NCI-H1105 (cell line): ENCODE measurements at places on chromosomes 12 and 14.

DNA sequence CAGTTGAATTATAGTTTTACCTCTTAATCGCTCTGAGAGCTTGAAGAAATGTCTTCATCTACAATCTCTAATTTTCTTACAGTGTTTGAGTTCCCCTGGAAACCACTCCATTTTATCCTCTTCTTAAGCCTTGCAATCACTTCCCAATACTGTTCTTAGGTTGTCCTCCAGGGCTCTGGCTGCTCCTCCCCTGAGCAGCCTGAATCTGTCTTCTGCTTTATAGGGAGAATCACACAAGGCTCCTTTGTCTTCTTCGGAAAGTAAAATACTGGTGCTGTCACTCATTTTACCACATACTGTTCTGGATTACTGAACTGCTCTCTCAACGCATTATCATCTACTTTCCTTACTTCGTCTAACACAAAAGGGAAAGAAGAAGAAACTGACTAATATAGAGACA, 133.7 kb downstream of the MDGA2 start:
- DNase-seq: no peak

- DNase-seq: no peak
Measured at GRCh38 chr14:50822501-50823042, 8.4 kb downstream of the NIN start.

- DNase-seq: no peak
Measured at GRCh38 chr14:33098016-33098415, 159.3 kb downstream of the NPAS3 start.

DNA sequence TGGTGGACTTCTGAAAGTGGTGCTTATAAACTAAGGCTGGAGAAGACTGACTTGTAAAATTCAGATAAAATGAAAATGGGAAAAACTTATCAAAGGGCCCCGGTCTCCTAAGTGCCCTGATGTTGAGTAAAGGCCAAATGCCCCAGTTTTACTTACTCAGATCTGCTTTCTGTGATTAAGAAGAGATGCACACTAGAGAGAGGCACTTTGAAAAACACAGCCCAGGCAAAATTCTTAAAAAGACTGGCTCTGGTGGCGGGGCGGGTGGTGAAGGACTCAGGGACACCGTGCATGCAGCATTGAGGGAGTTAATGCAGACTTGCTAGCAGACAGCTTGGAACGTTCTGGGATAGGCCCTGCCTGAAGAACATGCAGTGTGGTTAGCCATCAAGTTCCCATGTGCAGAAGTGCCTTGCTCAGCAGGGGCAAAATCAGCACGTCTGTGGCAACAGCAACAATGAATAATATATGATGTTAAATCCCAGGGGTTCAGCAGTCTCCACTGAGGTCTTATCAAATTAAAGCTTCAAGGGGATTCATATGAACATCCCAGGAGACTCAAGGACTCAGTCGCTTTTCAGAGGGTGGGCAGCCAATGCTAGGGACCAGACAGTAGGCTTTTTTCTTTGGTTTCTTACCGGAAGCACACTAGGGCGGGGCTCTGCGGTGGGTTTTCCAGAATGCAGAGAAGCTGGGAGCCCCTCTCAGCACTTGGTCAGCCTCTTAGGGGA, 105.0 kb downstream of the DAD1 start:
- DNase-seq: no peak

DNA sequence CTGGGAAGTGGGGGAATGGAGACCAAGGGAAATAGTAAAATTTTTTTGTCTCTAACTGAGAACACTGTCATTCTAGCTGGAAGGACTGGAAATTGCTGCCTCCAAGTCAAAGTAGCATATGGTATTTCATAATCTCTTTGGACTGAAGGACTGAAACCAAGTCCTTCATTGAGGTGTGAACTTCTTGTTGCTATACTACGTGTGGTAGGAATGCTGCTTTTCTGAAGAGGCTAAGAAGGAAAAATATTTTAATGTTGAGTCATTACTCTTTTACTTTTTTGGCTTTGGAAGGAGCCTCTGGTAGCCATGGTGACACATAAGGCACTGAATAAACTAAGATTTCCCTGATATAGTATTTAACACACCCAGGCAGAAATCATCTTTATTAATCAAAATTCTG, 465.4 kb downstream of the NPAS3 start:
- no peak for DNase-seq

DNA sequence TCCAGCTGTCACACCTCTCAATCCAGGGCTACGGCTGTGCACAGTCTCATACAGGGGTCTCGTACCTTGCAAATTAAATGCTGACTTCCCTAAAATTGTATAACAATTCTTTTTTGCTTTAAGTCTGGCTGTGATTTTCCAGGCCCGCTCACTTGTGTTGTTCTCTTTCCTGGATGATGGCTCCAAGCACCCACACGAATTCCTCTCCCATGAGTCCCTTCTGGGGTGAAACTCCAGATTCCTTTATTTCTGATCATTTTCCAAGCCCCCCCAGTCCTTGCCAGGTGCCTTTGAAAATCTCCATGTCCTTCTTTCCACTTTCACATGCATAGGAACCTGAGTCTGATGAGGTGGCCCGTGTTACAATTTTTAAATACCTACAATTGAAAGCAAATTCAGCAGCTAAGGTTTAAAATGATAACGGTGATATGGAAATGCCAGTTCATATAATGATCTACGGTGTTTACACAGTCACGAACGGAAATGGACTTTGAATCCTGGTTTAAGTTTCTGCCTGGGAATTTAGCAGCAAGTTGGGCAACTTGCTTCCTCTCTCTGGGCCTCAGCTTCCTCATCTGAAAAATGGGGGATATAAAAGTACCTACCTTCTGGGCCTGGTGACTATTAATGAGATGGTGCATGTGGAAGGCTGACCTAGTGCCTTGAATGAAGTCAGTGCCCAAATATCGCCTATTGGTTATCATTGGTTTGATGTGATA, 85.5 kb downstream of the STAB2 start:
- DNase-seq: no peak

DNA sequence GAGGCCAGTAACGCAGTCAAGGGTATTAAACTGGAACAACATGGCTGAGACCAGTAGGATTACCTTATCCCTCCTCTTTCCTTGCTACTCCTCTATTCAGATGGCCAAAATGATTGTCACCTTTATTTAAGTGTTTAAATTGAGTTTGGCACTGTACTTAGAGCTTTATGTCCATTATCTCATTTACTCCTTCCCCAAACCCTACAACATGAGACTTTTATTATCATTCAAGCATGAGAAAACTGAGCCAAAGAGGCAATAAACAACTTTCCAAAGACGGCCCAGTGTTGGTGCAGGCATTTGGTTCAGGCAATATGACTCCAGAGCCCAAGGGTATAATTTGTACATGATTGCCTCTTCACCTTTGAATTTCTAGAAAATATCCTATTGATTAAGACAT, 370.9 kb upstream of the KITLG start:
- peak; percentile 58 for DNase-seq

- no peak for DNase-seq
Measured at GRCh38 chr12:92369056-92369455, 223.4 kb upstream of the BTG1 start.

DNA sequence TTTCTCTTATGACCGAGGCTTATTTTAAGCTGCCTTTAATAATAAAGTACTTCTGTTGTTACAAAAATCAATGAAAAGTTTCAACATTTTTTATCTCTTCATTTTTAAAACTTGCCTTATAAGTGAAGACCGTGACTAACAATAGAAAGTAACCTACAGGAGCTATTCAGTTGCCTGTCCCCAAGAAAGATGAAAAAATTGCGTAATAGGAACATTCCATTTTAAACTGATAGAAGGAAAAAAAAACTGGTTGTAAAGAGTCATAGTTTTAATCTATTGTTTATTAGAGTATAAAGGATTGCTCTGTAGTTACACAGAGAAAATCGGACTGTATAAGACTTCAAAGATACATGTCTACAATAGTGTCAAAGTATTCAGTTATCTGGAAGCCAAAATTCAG, 83.3 kb downstream of the DAAM1 start:
- no peak for DNase-seq

DNA sequence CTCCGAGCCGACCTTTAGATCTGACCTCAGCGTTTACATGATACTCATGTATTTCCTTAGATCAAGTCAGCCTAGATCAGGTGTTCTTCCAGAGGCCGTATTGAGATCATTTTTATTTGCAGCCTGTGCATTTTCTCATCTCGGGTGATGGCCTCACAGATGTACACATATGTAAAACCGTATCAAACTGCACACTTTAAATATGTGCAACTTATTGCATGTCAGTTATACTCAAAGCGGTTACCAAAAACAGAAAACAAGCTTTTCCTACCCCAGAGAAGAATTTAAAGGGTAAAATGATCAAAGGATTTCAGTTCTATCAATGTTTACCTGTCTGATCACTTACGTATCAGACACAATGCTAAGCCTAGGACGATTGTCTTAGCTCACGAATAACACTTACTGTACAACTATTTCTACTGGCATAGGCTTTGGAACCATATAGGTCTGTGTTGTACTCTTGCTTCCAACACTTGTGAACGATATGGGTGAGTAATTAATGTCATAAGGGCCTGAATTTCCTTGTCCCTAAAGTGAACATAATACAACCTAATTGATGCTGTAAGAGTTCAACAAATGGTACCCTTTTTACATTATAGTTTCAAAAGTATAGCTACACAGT, 628 bp upstream of the LLPH start:
- no peak for DNase-seq

GRCh38 chr12:130162745-130163460, 639 bp downstream of the FZD10 start:
- no peak for DNase-seq

- DNase-seq: no peak
Measured at GRCh38 chr14:70013271-70013873, 134.2 kb downstream of the SMOC1 start.

DNA sequence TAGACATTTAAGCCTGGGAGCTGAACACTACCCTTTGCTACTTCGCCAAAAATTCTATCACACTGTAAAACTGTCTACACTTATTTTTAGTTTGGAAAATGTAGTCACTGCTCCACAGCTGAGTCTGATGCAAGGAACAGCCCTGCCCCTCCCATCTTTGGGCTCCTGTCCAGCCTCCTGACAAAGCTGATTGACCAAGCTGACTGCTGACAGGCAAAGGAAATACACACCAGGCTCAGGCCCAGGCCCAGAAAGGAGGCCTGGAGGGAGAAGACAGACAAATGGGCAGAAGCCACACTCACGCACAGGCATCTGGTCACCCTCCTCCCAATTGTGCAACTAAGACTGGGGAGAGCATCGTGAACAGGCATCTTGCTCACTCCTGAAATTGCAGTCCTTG, 55.3 kb downstream of the ISCA2 start:
- no peak for DNase-seq

GRCh38 chr14:35134329-35135123, 12.2 kb downstream of the PRORP start:
- no peak for DNase-seq

DNA sequence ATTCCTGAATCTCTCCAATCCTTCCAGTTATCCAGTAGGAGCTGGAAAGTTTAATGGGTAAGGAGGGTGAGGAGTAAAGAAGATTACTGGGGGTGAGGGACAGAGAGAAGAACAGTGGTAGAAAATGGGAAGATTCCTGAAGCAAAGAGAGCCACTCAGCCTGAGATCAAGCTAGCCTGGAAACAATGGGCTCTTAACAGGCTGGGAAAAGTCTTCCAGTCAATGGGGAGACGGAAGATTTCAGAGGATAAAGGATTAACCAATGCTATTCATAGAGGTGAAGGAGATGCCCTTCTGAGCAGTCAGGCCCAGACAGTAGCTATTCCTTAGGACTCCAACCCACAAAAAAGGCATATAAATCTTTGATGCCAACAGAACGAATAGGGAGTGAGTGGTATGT, 14.8 kb downstream of the GDF11 start:
- DNase-seq: no peak

GRCh38 chr12:63150713-63151622, at the start of gene AVPR1A:
AVPR1A (minus strand) TSS chr12:63151201; CDS start chr12:63150836, 365 bp downstream.
- DNase-seq: no peak

GRCh38 chr12:57190037-57190436, 26.6 kb upstream of the NXPH4 start:
- DNase-seq: no peak

DNA sequence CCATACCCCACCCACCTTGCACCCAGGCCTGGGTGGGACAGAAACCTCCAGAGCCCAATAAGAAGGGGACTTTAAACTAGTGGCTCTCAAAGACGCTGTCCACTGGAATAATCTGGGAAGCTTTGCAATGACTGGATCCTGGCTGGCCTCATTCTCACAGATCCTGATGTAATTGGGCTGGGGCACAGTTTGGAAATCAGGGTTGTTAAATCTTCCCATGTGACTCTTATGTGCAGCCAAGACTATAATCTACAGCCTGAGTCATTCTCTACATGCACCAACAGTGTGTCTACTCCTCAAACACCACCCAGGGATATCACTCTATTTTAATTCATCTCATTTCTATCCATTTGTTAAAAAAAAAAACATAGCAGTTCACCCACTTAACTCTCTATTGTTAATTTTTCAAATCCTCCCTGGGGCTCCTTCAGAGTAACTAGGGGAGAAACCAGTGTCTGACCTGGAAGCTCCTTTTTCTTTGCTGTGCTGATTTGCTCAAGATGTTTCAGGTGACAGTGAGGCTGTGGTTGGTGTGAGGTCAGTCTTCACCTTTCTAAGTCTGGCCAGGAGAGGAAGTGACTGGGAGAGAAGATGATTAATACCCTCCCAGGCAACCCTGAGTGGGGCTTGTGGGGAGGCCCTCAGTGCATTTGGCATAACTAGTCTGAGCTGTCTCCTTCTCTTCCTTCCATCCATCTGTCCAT, 211.6 kb upstream of the SFSWAP start:
- DNase-seq: no peak

- DNase-seq: no peak
Measured at GRCh38 chr12:49809381-49809905, 18.8 kb downstream of the NCKAP5L start.

- no peak for DNase-seq
Measured at GRCh38 chr12:10182354-10183049, 3.7 kb downstream of the TMEM52B start.

DNA sequence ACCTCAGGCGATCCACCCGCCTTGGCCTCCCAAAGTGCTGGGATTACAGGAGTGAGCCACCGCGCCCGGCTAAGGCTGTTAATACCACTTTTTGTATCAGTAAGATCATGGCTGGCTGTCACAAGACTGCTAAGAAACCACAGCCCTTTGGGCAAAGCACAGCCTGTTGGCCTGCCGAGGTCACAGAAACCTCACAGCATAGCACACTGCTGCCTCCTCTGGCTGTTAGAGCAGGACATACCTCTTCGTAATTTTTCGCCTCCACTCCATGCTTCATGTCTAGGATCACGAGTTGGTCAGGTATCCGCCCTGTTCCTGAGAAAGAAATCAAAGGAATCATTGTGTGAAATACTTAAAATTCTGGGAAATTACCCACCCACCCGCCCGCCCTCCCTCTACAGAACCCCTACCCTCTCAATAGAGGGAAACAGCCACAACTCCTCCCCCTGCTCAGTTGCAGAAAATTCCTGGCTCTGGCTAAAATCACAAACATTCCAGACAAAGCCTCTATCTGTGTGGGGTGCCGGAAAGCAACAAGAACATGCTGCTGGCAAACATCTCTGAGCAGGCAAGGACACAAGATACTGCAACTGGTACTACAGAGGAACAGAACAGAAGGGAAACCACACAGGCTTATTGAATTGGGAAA, 20.7 kb upstream of the NEK9 start:
- no peak for DNase-seq
